CD4-positive, alpha-beta memory T cell (primary cell): ENCODE measurements at places on chromosomes 5 and 9. TPM values are rescaled to one million over a fixed set of nuclear protein-coding genes. Genes with fewer than 3 reads are reported as not detected.
A peak's percentile ranks its signal among the peaks of the same experiment; 100 is the strongest.

DNA sequence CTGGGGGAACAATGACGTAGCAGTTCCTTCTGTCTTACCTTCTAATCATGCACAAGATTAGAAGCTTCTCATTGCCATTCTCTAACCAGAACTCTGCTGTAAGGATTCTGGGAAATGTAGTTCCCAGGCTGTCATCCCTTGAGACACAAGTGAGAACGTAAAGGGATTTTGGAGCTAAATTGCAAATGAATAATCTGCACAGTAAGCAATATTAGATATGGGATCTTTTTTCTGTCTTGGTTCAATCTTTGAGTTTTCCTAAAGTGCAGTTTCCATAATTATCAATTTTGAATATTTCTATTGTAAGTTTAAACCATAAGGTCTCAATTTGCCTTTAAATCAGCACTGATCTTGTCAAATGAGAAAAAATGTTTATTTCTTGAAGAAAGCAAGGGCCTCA, 189.7 kb upstream of the PLPPR1 start:
- no peak for DNase-seq

DNA sequence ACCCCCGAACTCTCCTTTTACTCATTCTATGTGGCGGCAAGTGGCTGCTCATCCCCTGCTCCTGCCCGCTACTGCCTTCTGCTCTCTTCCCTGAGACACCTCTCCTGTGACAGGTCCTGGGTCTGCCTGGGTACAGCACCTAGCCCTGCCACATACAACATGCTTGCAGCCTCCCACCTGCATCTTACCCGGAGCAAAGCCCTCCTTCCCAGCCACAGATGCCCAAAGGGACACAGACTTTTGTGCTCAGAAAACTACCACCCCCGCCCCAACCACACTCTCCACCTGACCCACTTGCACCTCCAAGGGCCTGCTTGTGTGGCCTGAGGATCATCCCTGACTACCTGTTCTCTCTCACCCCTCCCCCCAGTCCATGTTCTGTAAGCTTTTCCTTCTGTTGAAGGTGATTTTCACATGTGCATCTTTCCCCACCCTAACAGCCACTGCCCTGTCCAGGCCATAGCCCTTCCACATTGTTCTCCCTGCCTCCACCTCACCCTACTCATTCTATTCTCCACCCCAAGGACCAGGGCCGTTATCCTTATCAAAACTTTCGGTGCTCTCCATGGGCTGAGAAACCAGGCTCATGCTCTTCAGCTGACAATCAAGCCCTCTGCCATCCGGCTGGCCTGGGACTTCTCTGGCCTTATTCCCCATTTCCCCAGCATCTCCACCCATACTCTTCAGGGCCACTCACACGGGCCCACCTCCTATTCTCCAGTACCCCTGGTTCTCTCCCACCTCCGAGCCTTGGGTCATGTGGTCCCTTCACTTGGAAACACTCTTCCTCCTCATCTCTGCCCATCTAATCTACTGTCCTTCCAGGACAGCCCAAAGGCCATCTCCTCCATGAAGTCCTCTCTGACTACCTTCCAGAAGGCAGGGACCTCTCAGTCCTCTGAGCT, 46.4 kb upstream of the ALDH1B1 start:
- DNase-seq: no peak

DNA sequence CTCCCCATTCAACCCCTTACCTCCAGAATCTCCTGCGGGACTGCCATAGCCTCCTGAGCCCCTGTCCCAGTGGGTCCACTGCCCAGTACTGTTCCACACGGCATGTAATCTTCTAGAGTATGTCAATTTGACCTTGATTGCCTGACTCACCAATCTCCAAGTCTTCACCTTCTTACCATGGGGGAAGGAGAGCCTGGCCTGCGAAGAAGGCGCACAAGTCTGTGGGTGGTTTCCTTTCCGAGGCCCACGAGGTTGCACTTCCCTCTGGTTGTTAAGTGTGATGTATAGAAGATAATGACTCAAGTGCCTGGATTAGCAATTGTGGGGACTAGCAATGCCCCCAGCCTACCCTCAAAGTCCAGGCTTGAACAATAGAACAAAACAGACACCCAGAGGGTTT, 8.1 kb upstream of the TENT4A start:
- DNase-seq: no peak

GRCh38 chr5:155485386-155485785, 471.8 kb downstream of the KIF4B start:
- no peak for DNase-seq

- DNase-seq: no peak
Measured at GRCh38 chr9:109290385-109290784, 30.5 kb downstream of the EPB41L4B start.

AQP3 gene
- 172 TPM for total RNA-seq

DNA sequence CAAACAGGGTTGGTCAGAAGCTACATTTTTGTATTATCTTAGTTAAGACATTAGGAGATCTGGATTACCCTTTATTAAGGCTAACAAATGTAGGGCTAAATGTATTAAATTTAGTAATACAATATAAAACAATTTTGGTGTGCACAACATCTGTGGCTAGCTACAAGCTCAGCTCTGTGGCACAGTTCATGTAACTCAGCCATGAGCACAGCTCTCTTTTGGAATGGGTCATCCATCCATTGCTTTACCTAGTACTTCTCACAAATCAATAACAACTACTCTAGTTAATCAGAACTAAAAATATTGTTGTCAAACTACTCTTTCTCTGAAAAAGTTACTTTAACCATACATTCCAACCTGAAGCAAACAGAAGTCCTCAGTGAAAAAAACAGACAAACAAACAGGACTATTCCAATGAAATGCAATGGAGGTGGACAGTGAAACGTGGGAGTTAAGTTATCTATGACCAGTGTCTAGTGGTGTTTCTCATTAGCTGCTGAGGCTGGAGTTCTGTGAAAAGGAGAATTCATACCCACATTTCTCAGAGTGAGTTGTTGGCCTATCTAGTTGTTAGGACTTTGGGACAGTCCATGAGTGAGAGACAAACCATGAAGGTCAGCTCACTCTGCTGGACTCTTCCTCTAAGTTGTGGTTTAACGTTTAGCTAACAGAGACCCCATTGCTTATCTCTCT, 55.1 kb downstream of the PIP5K1B start:
- DNase-seq: no peak

GPR21 gene
- total RNA-seq: 1.0 TPM

- DNase-seq: no peak
Measured at GRCh38 chr5:75837258-75837841, 120.1 kb upstream of the POC5 start.

FGF18 gene
- 0.17 TPM for total RNA-seq

STRBP gene
- 21.1 TPM for total RNA-seq

C9orf50 gene
- not detected for total RNA-seq

WDR55 gene
- 49.6 TPM for total RNA-seq

S1PR3 gene
- total RNA-seq: not detected

KCNV2 gene
- total RNA-seq: not detected

FBLL1 gene
- not detected for total RNA-seq

PAEP gene
- total RNA-seq: not detected

DNA sequence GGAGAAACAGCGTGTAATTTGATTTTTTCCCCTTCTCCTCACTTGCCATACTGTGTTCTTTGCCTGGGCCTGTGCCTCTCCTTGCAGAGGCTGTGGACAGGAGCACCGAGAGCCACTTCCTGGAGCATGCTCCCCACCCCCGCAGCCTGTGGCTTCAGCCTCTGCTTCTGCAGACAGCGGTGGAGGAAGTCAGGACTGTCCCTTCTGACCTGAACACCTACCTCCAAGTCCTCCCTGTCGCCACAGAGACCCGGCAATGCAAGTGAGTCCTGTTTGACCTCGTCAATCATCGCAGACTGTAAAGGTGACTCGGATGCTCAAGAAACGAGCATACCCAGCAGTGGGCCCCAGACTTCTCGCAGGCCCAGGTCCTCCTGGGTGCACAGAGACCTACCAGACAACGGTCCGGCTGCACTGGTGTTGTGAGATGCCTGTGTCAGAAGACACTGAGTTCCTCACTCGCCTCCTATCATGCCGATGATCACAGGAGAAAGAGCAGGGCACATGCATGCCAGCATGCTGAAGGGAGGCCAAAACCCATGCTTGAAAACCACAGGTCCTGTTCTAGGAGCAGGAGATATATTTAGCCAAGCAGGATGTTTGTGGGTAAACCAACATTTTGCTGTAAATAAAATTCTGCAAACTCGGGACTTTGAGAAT, 198.8 kb downstream of the AUH start:
- DNase-seq: peak; percentile 25

DNA sequence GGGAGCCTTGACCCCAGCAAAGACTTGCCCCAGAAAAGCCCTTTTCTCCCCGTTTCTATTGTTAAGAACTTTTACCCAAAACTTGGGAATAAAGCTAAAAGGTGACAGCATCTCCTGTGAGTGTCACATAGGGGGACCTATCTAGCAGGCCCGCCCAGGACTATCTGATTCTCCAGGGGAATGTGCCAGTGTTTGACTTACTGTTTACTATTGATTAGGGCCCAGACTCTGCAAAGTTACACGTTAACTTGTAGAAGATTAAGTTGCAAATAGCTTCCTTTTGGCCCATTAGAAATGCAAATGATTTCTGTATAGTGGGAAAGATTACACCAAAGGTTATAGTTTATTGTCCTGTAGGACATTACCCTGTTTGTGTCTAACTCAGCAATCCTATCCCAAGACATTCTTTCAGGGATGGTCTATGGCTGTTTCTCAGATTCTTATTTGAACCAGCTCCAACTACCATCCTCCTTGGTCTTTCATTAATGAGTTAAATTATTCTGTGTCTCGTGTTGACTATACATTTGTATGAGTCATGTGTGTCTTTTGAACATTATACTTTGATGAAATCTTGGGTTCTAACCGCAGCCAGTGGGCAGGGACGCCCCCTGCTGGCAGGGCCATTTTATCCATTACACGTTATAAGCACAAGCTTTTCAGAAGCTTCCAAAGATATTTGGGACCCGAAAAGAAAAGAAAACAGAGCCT, 60.7 kb downstream of the HRH2 start:
- DNase-seq: peak; percentile 33

LIFR gene
- total RNA-seq: 0.23 TPM

CYLC2 gene
- not detected for total RNA-seq

SPATA31E1 gene
- total RNA-seq: not detected

SPINK6 gene
- total RNA-seq: not detected

DNA sequence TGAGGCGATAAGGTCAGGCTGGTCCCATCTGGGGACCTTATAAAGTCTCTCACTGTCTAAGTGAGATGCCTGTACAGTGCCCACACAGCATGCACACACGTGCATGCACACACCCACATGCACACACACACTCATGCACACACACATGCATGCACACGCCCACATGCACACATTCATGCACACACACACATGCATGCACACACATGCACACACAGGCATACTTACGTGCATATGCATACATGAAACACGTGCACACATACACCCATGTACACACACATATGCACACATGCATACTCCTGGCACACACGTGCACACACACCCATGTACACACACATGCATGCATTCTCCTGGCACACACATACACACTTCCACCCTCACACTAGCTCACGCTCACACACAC, 12.2 kb downstream of the COL23A1 start:
- no peak for DNase-seq

DNA sequence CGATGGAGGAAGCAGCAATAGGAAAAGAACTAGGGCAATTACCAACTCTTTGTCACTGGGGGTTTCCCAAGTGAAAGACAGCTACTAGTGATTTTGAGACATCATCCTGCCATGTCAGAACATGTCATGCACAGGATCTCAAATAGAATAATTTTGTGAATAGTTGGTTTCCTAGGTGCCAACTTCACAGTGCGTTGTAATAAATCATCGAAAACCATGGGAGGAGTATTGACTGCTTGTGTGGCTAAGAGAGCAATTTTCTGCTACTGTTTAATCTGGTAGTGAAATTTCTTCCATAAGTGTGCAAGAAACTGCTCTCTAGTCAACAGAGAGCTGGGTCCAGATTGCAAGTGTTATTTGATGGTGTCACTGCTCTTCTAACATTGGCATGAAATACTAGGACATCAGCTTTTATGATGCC, 168.6 kb downstream of the NNT start:
- DNase-seq: no peak

DNA sequence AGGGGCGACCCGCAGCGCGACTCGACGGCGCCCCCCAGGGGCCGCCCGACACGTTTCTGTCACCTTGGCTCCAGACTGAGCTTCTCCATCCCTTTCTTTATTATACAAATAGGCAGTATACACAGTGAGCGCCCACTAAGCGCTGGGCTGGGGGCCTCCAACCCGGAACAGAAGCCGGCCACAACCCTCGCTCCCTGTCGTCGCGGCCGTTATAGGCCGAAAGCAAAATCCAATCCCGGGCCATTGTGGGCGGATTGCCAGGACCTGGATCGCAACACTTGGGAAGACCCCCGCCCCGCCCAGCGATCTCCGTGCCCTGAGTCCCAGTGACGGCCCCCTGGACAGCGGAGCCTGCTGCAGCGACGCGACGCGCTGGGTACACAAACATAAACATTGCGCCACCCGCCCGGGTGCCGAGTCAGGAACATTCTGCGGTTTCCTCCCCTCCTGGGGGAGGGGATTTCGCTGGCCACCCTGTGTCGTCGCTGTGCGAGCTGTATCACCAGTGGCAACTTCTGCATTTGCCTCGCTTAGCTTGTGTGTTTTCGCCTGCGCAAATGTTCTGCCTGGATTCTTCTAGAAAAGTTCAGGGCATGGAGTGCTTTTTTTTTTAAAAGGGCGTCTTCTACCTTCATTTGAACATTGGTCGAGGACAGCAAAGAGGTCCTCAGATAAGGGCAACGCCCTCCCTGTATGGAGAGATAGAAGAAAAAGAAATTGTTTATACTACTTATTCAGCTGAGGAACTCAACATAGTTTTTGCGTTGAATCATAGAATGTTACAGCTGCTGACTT, 1.3 kb upstream of the DUSP1 start:
- peak; percentile 93 for DNase-seq

GRCh38 chr9:15430920-15431844, 8.5 kb downstream of the SNAPC3 start:
- no peak for DNase-seq
